Epithelial cell of proximal tubule (primary cell): ENCODE measurements at places on chromosomes 16 and 17.
A peak's percentile ranks its signal among the peaks of the same experiment; 100 is the strongest.

DNA sequence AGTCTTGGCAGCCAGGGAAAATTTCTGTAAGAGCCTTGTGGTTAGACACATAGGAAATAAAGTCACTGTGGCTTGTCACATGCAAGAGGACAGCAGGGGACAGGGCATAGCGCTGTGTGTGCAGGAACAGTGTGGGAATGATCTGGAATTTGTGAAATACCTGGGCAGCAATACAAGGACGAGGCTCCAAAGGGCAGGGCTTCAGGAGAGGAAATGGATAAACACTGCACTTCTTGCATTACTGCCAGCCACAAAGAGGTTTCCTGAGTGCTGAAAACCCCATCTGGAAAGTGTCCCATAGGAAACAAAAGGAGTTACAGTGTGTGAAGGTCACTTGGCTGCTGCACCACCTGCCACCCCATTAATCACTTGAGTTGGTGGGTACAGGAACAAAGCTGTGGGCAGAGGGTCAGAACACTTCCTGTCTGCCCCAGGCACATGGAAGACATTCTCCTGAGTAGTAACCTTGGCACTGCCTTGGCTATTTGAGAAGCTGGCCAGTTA is 12.1 kb upstream of the HP start:
- DNase-seq = no peak

DNA sequence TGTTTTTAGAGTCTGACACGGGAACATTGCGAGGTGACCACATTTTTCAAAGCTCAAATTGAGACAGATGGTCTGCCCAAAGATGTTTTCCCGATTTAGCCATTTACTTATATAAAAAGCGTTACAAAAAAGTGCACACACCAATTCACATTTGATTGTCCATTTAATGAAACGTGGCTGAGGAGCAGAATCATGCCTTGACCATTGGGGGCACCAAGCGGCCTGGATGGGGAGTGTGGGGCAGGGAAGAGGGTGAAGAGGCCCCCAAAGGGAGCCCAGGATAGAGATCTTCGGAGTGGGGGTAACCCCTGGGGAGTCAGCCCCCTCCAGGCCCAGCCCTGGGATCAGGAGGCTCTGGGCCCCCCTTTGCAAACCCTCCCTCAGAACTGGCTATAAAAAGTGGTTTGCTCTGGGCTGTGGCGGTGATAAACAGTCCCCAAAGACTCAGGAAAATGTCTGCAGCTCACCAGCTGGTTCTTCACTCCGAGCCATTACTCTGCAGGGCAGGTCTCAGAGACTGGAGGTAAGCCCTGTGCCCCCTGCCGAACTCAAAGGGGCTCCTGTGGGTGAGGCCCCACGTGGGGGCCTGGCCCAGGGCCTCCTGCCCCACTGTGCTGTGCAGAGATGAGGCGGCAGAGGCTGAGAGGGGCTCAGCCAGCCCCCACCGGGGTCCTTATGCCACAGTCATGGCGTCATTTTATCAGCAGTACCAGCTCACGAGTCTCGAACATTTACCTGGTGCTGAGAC is 105.9 kb upstream of the SEC14L1 start:
- no peak for DNase-seq

DNA sequence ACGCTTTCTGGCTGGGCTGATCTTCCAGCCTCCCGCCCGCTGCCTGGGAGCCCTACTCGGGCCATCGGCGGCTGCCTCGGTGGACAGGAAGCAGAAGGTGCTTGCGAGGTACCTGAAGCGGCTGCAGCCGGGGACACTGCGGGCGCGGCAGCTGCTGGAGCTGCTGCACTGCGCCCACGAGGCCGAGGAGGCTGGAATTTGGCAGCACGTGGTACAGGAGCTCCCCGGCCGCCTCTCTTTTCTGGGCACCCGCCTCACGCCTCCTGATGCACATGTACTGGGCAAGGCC is 30.7 kb downstream of the CIITA start:
- no peak for DNase-seq

- DNase-seq = no peak
Measured at GRCh38 chr17:78993241-78993956, 13.7 kb upstream of the LGALS3BP start.

DNA sequence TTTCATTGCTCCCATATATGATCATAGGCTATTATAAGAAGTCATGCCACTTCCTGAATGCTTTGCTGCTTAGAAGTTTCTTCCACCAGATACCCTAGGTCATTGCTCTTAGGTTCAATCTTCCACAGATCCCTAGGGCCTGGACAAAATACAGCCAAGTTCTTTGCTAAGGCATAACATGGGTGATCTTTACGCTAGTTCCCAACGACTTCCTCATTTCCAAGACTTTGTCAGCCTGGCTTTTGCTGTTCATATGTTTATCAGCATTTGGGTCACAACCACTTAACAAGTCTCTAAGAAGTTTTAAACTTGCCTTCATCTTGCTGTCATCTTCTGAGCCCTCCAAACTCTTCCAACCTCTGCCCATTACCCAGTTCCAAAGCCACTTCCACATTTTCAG is 20.1 kb upstream of the DLX3 start:
- no peak for DNase-seq

GRCh38 chr16:31707743-31708335 is 165.8 kb upstream of the ZNF267 start:
- no peak for DNase-seq

DNA sequence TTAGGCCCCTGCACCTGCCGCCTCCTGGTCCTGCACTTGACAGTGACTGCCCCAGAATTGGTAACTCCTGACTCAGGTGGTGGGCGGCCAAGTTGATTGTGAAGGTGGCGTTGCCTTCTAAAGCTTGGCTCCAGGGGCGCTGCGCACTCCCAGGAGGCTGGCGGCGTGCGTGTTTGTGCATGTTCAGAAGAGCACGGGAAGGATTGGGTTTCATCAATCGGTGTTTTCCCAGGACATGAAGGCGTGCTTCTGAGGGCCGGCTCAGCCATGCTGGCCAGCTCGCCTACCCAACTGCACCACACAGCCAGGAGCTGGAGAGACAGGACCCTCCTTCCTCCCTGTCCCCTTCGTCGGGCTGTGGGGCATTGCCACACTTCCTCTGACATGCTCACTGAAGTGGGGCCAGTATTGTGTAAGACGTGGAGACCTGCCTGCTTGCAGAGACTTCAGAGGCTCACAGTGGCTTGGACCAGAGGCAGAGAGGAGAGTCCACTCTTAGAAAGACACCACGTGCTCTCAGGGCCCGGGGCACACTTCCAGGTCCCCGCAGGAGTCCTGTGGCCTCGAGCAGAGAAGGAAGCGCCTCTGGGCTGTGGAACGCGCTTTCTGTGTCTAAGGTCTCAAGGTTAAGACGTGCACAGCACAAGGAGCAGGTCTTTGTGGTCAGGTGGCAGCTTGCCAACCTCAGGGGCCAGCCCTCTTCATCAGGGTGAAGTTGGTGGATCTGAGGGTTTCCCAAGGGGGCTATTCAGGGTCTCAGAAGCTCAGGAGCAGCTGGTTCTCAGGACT is 2.8 kb downstream of the RAB40C start:
- no peak for DNase-seq

- DNase-seq = no peak
Measured at GRCh38 chr16:50839920-50840729, 98.2 kb downstream of the CYLD start.

DNA sequence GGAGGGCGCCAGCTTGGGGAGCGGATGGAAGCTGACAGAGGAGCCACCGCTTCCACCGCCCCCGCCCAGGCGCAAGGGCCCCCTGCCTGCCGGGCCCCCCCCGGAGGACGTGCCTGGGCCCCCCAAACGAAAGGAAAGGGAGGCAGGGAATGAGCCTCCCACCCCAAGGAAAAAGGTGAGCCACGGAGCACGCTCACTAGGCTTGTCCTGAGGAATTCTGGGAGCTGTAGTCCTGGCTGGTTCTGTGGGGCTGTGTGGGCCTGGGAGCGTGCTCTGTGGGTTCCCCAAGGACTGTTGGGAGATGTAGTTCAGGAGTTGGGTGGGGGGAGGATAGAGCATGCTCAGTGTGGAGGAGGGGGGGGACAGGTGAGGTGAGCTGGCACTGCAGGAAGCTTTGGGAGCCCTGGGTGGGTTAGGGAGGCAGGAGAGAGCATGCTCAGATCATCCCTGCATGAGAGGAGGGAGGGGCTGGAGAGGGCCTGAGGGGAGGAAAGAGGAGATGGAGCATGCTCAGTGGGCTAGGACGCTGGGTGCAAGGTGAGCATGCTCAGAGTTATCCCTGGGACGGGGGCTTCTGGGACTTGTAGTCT is 4.5 kb downstream of the FBXL19 start:
- DNase-seq = no peak

DNA sequence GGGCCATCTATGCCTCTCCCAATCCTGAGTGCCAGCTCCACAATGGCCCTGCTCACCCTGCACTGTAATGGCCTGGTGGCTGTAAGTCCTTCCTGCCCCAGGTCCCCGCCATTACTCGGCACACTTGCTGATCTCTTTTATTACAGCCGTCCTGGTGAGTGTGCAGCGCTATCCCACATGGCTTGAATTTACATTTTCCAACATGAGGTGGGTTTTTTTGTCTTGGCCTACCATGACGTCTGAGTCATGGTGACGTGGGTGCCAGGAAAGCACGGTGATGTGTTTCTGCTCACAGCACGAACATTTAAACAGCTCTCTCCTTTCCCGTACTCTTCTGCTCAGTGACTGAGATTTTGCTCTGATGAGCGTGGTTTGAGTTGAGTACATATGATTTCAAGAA is 55.2 kb upstream of the FOXF1 start:
- no peak for DNase-seq

DNA sequence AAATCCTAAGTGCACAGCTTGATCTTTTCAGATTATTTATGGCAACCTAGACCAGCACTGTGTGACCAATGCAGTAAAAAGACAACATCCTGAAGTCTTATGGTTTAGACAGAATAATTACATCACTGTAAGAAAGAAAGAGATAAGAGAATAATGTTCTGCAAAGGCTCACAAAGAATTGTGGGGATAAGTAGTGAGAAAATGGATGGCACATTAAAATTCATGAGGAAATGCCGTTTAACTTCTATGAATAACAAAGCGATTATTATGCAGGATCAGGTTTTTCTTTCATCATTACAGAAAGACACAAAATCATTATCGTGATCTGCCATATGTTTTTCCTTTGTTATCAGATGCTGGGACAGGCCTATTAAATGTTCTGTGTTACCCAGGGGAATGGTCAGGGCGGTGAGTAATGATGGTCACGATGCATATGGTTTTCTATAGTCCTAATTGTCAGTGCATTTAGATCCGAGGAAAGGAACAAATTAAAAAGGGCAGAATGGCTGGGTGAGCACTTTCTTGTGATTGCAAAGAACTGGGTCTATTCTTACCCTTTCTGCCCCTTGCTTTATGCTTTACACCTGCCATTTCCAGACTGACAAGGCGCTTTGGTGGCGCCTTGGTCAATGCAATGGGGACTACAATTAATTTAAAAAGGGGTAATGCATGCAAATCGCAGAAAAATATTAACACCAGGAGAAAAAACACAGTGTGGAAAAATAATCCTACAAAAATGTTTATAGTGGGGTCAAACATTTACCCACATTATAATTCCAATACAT is 18.1 kb upstream of the DHX40 start:
- no peak for DNase-seq

GRCh38 chr16:86578611-86579267 is 390 bp downstream of the FOXL1 start:
- DNase-seq = no peak

DNA sequence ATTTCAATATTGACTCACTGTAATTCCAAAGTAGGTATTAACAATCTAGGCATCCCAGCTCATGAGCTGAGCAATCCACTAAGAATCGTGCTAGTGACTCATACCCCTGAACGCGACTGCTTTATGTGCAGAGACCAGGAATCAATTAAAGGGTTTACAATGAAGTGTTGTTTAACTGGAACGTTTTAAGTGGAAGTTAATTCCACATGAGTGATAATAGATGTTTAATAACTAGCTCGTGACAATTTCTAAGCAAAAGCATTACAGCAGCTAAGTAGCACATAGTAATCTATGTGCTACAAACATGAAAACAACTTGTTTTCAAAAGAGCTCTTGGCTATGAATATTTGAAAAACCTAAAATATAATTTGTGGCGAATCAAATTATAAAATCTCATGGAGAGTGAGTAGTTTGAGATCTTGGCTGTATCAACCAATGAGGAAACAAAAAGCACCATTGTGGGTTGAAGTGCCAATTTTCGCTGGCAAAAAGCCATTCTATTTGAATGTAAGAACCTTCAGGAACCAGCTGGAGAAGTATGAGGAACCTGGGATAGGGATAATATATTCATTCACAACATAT is 9.4 kb downstream of the GJC1 start:
- DNase-seq = peak; percentile 88

- no peak for DNase-seq
Measured at GRCh38 chr17:18285296-18285695, 24.8 kb downstream of the MIEF2 start.

GRCh38 chr17:79188048-79188447 is 113.4 kb downstream of the ENGASE start:
- DNase-seq = no peak

DNA sequence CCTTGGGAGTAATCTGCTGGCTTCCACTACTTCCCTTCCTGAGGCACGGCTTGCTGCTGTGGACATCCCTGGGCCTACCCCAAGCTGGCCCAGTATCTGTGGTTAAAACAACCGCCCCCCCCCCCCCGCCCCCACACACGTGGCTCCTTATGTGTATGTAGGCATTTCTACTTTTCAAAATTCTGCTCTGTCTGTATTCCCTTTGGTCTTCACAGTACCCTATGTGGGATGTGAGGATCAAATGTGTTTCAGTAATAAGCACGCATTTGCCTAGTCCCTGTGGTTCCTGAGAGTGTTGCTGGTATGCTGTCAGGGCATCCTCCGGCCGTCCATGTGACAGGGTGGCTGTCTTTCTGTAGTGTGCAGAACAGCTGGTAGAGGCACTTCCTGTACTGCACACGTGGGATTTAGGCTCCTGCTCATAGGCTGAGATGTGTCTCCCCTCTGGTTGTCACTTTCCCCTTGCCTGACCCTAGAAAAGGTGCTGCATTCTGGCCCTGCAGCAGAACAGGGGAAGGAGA is 2.2 kb downstream of the NT5M start:
- DNase-seq = no peak

DNA sequence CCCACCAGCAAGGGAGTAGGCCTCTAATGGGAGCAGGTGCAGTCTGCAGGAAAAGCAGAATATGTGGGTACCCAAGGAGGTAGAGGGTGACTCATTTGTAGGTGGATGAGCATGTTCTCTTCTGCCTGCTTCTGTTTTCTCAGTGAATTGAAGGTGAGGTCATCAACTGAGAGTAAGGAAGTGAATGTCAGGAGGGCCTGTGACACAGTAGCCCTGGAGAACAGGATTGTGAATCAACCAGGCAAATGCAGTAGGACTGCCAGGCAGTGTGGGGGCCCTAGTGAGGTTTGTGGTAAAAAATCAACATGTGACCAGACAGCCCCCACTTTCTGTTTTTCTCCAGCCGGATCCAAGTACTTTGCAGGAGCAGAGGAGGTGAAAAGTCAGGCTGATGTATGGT is 150.5 kb upstream of the SOX9 start:
- peak; percentile 49 for DNase-seq

- DNase-seq = no peak
Measured at GRCh38 chr17:77555121-77555591, 403.3 kb upstream of the TNRC6C start.

GRCh38 chr16:78489072-78489471 is 389.6 kb downstream of the WWOX start:
- no peak for DNase-seq
